Activated T-cell treated with anti-CD3 and anti-CD28 coated beads, Interleukin-2, amount 50 U/mL, for 48 hours (primary cell): ENCODE measurements at places on chromosomes 7 and 10.
A peak's percentile ranks its signal among the peaks of the same experiment; 100 is the strongest.

DNA sequence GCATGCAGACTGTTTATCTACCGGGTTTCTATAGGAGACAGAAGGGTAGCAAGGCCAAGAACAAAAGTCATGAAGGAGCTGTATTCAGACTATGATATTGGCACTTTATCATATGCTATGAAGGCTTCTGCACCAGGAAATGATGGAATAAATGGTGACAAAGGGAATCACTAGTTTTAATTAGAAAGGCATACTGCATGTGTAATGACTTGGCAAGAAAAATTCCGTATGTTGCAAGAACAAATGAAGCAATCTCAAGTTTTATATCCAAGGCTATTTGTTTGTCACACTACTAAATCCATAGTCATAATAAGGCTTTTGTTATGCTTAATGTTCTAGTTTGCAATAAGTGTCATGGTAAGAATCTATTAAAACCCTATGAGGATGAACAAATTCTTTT, 230.9 kb downstream of the ZEB1 start:
- no peak for DNase-seq

- no peak for DNase-seq
These were observed 131.0 kb downstream of the ST7 start for GRCh38 chr7:117084286-117084685.

DNA sequence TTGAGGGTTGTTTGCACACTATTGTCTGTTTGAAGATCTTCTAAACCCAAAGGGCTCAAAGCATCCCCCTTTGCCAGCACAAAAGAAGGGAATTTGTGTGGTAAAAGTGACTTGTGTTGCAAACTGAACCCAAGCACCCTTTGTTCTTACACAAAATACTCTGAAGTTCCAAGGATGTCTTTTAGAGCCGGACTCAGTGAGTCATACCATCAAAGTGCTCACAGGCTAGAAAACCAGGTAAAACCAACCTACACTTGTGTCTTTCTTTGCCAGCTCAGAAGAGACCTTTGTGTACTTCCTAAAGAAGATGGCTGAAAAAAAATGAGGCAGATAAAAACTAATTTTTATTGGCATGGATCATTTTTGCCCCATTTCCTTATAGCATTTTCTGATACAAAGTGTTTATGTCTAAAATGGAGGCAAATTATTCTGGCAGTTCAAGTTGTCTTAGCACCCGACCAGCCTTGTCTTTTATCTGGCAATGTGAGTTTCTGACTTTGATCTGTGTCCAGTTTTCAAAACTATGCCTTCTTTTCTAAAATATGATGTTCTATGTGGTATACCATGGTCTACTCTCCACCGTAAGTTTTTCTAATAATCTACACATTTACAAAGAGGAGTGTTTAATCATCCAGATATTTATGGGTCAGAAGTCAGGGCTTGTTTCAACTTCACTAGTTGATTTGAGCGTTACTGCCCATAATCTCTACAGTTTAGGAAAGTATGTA, 128.4 kb upstream of the FZD1 start:
- no peak for DNase-seq

GRCh38 chr10:132637477-132638129, 100.0 kb downstream of the INPP5A start:
- DNase-seq, result peak; percentile 33

- DNase-seq, result peak; percentile 77
These were observed 214.4 kb downstream of the FAM107B start for GRCh38 chr10:14560274-14560673.

DNA sequence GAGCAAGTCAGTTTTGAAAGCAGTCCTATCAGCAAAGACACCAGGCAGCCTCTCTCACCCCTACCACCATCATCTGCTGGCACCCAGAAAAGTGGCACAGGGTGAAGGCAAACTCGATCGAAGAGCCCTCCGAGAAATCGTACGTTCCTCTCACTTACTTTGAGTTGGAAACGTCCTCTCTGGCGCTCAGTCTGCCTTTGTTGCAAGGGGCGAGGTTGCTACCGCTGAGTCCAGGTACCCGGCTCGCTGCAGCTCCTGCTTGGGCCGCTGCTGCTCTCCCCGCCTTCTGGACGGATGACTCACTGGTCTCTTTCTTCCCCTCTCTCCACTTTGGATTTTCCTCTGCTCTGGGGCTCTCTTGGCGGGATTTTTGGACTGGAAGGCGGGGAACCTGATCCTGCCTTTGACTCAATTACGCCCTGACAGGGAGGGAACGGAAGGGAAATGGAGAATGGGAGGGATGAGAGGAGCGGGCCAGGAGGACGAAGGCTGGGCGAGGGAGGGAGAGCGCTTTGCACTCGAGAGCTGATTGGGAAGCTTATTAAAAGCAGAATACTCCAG, at the start of gene PTN:
Gene PTN, minus strand, starts transcription at position 453 of the 561 bp plus-strand sequence. CDS start 88,760 bp downstream, outside the sequence.
- DNase-seq, result no peak

DNA sequence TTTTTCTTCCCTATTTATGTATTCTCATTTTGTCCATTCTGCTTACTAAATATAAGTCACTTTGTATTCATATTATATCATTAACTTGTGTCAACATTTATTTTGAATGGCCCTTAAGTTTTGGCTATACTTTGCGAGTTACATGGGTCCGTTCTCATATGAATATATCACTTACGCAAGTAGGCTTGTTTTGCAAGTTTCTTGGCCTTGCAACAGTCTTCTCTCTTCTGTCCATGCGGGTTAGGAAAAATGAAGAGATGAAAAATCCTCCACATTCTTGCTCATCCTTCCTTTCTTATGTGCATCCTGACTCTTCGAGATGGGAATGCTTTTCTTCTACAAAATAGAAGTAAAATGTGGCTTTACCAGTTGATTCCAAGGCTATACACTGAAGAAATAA, 82.8 kb downstream of the GPR158 start:
- no peak for DNase-seq

DNA sequence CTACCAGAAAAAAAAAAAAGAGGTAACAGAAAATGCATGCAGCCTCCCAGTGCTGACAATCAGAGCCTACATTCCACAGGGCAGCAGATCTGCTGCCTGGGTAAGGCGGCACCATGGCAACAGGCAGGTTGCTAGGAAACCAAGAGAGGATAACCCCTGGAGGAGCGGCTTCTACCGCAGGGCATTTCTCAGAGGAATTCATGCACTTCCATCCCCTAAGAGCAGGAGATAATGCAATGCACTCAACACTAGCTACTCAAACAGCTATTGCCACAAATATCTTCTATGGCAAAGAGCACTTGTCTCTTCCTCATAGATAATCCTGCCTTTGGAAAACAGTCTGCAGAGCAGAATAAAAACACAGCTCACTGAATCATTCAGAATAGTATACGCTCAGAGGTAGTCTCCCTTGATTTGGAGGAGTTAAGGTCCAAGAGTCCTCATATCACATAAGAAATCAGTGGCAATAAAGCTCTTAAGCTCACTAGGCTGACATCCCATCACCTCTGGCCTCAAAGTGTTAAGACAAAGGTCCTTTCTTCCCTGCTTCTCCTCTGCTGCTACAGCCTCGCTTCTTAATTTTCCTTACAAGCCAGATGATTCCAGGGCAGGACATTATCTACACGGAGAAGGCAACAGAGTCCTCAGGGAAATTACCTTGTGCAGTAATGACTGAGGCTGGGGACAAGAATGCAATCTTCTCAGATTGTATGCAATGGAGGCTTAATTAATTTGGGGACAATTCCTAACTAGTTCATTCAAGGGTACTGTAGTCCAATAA, 10.7 kb downstream of the PSAP start:
- no peak for DNase-seq

DNA sequence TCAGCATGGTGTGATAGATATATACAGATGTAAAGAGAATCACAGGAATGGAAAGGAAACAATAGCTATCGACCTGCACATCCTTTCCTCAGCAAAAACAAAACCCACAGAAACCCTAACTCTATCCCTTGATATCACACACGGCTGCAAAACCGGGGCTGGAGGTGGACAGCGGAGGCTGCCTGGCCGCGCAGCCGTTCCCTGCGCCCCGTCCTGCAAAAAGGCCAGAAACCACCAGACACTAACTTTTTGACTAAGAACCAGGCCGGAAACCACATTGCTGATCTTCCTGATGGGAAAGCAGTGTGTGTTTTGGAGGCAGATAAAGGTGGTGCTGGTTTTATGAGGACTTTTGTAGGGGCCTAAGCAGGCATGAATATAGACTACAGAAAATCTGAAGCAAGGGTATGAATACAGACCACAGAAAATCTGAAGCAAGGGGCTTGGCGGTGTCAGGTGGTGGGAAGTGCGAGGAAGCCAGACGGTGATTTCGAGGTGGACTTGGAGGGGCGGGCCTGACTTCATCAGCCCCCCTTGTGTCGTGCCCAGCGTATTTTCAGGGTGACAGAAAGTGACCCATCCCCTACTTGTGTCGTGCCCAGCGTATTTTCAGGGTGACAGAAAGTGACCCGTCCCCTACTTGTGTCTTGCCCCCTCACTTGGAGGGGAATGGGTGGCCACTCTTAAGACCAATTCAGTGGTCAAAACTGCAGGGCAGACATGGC, 123.3 kb downstream of the WDR37 start:
- no peak for DNase-seq

DNA sequence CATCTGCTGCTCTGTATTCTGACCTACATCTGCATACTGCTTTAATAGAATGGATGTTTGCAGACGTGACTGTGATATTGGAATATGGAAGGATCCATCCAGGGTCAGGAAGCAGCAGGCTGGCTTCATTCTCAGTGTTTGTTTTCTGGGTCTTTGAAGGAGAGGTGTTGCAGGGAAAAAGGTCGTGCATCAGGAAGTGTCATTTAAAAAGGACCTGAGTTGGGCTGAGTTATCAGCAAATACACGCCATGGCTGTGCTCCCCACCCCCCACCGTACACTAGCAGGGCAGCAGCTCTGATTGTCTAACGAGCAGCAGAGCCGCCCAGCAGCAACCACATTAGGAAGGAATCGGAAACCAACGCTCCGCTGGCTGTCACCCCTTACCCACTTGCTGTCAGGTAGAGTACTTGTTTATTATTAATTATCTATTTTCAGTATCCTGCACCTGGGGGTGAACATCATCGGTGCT, 63.1 kb upstream of the STEAP1B start:
- DNase-seq, result no peak

GRCh38 chr10:94376865-94377264, 14.1 kb upstream of the NOC3L start:
- no peak for DNase-seq

GRCh38 chr10:91974960-91975359, 51.4 kb downstream of the BTAF1 start:
- DNase-seq, result no peak

GRCh38 chr7:25636871-25637283, 408.6 kb upstream of the NPVF start:
- DNase-seq, result no peak

DNA sequence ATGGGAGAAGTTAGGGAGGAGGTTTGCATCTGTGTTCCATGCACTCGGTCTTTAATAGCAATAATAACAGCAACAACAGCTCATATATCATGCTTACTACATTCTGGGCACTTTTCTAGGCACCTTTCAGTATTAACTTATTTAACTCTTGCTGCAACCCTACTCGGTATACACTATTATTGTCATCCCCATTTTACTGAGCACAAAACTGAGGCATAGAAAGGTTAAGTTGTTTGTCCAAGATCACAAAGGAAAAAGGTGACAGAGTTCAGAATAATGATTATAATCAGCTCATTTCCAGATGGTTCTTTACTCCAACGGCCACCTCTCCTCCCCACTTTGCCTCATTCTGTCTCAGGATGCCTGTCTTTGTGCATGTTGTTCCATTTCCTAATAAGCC, 102.1 kb upstream of the ABI1 start:
- no peak for DNase-seq

- peak; percentile 64 for DNase-seq
These were observed 103.4 kb upstream of the ANLN start for GRCh38 chr7:36286226-36286625.

- no peak for DNase-seq
These were observed 62.9 kb downstream of the GRM8 start for GRCh38 chr7:127189886-127190285.
